Testis (tissue), 5 donors: ENCODE measurements at places on chromosomes 3 and 15. TPM values are rescaled to one million over a fixed set of nuclear protein-coding genes. Genes with fewer than 3 reads are reported as not detected.
A peak's percentile ranks its signal among the peaks of the same experiment; 100 is the strongest.

Gene C3orf85
- not detected for total RNA-seq

DNA sequence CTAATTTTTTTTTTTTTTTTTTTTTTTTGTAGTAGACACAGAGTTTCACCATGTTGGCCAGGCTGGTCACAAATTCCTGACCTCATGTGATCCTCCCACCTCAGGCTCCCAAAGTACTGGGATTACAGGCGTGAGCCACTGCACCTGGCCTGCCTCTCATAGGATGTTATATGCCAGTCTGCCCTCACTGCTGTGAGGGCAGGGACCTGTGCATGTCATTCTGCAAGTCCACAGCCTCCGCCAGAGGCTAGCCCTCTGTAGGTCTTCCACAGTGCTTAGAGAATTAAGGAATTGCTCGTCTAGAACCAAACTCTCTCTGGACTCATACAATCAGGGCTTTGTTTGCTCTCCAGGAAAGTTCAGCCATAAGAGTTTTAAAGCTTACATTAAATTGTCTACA is 163.9 kb upstream of the WNT5A start:
- DNase-seq = no peak
- H3K4me1 ChIP-seq = no peaks in the 10 kb centered on the region

DNA sequence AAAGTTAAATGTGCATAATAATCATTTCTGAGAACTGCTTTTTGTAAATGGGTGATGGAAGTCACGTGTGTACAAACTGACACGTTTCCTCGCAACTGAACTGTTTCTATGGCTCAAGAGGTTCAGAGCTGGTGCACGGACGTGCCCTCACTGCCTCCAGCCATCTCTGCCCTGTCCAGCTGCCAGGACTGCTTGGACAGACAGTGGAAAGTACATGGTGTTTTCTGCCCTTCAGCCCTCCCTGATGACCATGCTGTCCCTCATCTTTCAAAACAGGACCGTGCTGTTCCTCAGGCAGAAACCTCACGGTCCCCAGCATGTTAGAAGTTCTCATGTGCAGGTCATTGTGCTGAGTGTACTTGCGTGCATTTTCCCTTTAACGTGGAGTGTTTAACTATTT is 38.7 kb downstream of the GJD2 start:
- peaks cover 4% of the 10 kb centered on the region for H3K4me1 ChIP-seq
- DNase-seq = peak; percentile 27
- no peak overlapping the region for H3K4me3 ChIP-seq
- H3K27me3 ChIP-seq = no peaks in the 10 kb centered on the region
- no peak overlapping the region for H3K27ac ChIP-seq

- H3K27ac ChIP-seq = no peak overlapping the region
- DNase-seq = no peak
- H3K27me3 ChIP-seq = no peaks in the 10 kb centered on the region
- H3K4me1 ChIP-seq = no peaks in the 10 kb centered on the region
- H3K4me3 ChIP-seq = no peak overlapping the region
Measured at GRCh38 chr3:161203485-161204098, 17.5 kb upstream of the NMD3 start.

Gene GPR149
- 0.31 TPM for total RNA-seq

DNA sequence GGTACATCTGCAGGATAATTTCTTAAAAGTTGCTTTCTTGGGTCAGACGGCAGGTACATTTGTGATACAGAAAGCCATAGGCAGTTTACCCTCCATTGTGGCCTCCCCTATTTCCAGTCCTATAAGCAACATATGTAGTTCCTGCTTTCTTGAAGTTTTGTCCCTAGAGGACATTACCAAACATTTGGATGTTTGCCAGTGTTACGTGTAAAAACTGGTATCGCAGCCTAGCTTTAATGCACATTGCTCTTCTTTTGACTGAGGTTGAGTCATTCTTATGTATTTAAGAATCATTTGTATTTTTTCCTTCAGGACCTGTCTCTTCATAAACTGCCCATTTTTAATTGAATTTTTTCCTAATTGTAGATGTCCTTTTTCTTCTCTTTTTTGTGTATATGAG is 114.3 kb downstream of the DIPK2A start:
- H3K36me3 ChIP-seq = no peaks in the 10 kb centered on the region
- no peak overlapping the region for H3K4me3 ChIP-seq
- no peaks in the 10 kb centered on the region for H3K27me3 ChIP-seq
- no peaks in the 10 kb centered on the region for H3K4me1 ChIP-seq
- H3K27ac ChIP-seq = no peak overlapping the region

Gene MYO5C
- total RNA-seq = 47.6 TPM

Gene SIDT1
- total RNA-seq = 5.9 TPM

GRCh38 chr3:122985539-122985938 is 42.0 kb downstream of the SEMA5B start:
- H3K36me3 ChIP-seq = no peaks in the 10 kb centered on the region
- H3K27ac ChIP-seq = no peak overlapping the region
- H3K27me3 ChIP-seq = no peaks in the 10 kb centered on the region
- no peak overlapping the region for H3K4me3 ChIP-seq
- DNase-seq = no peak
- no peaks in the 10 kb centered on the region for H3K4me1 ChIP-seq

Gene FAM107A
- 17.8 TPM for total RNA-seq

DNA sequence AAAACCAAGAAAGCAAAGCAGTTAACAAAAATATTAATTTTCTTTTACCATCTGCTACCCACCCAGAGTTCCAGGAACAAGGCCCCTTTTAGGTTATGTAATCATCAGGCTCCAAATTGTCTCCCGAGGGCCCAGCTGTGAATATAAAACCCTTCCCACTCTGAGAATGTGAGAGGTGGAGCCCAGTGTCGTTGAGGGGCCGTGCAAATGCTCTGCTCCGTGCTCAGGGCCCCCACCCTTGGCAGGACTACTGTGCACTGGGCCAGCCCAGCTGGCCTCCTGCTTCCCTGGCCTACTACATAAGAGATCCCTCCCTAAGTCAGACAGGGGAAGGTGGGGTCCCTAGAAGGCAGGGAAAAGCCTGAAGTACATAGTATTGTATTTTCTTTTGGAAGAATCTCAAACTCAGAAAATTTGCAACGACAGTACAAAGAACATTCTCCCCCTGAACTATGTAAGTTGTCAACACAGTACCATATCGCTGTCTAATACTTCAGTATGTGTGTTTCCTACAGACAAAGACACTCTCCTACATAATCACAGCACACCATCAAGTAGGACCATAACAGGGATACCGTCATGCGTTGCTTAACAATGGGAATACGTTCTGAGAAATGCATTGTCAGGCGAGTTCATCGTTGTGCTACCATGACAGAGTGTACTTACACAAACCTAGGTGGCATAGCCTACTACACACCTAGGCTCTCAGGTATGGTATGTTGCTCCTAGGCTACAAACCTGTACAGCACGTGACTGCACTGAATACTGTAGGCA is 4.4 kb upstream of the CLEC3B start:
- no peak overlapping the region for H3K4me3 ChIP-seq
- H3K27ac ChIP-seq = no peak overlapping the region
- peak; percentile 71 for DNase-seq
- H3K27me3 ChIP-seq = no peaks in the 10 kb centered on the region
- H3K4me1 ChIP-seq = peaks cover 27% of the 10 kb centered on the region

GRCh38 chr3:106401666-106402490 is 533.1 kb upstream of the CBLB start:
- H3K36me3 ChIP-seq = no peaks in the 10 kb centered on the region
- no peaks in the 10 kb centered on the region for H3K4me1 ChIP-seq
- DNase-seq = no peak
- no peaks in the 10 kb centered on the region for H3K27me3 ChIP-seq
- no peak overlapping the region for H3K4me3 ChIP-seq
- H3K27ac ChIP-seq = no peak overlapping the region

Gene CFAP100
- 56.2 TPM for total RNA-seq

- DNase-seq = no peak
- no peaks in the 10 kb centered on the region for H3K4me1 ChIP-seq
- no peaks in the 10 kb centered on the region for H3K36me3 ChIP-seq
- H3K27me3 ChIP-seq = no peaks in the 10 kb centered on the region
Measured at GRCh38 chr3:18386274-18386890, 38.8 kb downstream of the SATB1 start.

Gene RLBP1
- total RNA-seq = 0.93 TPM

- H3K27me3 ChIP-seq = no peaks in the 10 kb centered on the region
- H3K36me3 ChIP-seq = no peaks in the 10 kb centered on the region
- DNase-seq = no peak
Measured at GRCh38 chr3:121985846-121986245, 36.2 kb downstream of the ILDR1 start.

- DNase-seq = no peak
- peaks cover under 1% of the 10 kb centered on the region for H3K4me1 ChIP-seq
- H3K36me3 ChIP-seq = no peaks in the 10 kb centered on the region
- H3K27me3 ChIP-seq = no peaks in the 10 kb centered on the region
Measured at GRCh38 chr3:188191460-188191859, 37.5 kb downstream of the LPP start.

DNA sequence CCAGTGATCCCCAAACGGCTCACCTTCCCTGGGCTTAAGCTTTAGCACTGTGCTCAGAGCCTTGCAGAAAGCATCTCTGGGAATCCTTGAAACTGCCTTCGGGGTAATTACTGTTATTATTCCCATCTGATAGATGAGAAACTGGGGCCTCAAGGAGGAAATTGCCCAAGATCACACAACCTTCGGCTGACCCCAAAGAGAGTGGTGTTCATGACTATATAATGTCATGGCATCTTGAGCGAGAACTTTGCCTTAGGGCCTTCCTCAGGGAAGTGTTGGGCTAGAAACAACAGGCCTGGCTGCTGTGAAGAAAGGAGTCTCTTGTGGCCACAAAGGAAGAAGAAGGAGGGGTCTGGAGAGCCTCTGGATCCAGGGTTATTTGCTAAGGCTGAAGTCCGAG is 388.7 kb upstream of the CFAP20DC start:
- no peak overlapping the region for H3K27ac ChIP-seq
- no peaks in the 10 kb centered on the region for H3K36me3 ChIP-seq
- H3K4me1 ChIP-seq = no peaks in the 10 kb centered on the region
- H3K27me3 ChIP-seq = no peaks in the 10 kb centered on the region

- no peaks in the 10 kb centered on the region for H3K27me3 ChIP-seq
- H3K36me3 ChIP-seq = no peaks in the 10 kb centered on the region
- DNase-seq = no peak
- no peak overlapping the region for H3K27ac ChIP-seq
Measured at GRCh38 chr15:69280783-69281182, 17.9 kb upstream of the PAQR5 start.

Gene BCHE
- total RNA-seq = 2.4 TPM

DNA sequence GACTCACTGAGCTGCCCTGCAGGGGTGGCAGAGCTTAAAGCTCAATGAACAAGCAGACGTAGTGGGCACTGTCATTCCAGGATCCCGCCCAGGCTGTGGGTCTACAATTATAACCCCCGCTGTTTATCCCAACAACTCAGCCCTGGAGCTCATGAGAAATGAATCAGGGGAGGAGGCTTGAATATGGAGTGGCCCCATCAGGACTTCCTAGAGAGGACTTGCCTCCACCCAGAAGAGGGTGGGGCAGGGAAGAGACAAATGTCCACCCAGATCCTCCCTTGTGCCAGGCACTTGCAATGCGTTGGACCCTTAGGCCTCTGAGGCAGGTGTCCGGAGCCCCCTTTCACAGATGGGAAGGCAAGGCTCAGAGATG is 33.0 kb downstream of the SLC6A20 start:
- no peak overlapping the region for H3K4me3 ChIP-seq
- no peak overlapping the region for H3K27ac ChIP-seq
- no peaks in the 10 kb centered on the region for H3K4me1 ChIP-seq
- DNase-seq = no peak
- H3K36me3 ChIP-seq = no peaks in the 10 kb centered on the region

DNA sequence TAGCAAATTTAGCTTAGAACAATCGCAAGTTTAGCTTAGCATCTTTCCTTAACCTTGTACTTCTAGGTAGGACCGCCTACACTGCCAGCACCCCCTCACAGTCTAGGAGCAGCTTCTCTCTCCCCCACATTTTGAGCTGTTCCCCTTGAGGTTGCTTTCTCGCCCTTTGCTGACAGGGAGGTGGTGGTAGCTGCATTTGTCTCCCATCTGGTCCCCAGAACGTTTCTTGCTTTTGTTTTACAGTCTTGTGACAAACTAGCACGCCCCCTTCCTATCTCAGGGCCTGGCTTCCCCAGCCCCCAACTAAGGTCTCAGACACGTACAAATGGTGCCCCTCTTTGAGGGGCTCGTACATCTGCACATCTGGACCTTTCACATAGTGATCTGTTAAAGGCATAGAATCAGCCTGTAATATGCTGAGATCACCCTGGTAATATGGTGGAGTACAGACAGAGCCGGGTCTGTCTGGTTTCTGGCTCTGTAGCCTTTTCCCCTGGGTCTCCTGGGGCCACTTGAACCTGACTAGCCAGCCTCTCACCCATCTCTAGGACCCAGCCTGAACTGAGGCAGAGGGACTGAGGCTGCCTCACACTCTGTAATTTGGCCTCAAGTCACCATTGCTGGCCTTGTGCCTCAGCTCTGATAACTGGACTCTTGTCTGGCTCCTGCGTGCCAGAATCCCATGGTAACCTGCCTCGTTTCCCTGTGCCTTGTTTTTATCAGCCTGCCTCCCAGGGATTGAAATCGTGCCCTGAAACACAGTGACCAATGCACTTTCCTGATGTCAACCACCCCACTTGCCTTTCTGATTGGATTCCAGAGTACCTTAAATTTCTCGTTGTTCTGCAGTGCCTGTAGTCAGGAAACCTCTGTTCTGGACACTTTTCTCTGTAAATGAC is 27.7 kb downstream of the CRTC3 start:
- H3K4me1 ChIP-seq = peaks cover 72% of the 10 kb centered on the region
- no peaks in the 10 kb centered on the region for H3K27me3 ChIP-seq
- peak overlapping the region; percentile 86 for H3K27ac ChIP-seq
- no peak overlapping the region for H3K4me3 ChIP-seq

DNA sequence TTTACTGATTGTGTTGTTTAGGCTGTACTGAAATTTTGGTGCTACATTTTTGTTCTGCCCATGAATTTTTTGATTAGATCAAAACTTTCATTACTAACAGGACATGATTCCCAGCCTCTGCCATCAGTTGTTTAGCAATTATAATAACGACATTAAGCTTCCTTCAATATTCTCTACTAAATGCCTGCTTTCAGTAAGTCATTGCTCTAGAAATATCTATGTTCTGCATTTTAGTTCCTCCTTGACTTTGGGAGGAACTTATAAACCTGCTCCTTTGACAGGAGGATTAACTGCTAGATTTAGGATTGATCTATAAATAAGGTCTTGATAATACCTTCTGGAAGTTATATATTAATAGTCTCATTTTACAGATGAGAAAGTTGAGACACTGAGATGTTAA is 269.1 kb downstream of the RAP2B start:
- no peak overlapping the region for H3K27ac ChIP-seq
- no peak for DNase-seq
- H3K4me1 ChIP-seq = no peaks in the 10 kb centered on the region
- H3K36me3 ChIP-seq = no peaks in the 10 kb centered on the region
- no peak overlapping the region for H3K4me3 ChIP-seq

Gene C2CD4A
- 0.39 TPM for total RNA-seq

Gene CHCHD4
- total RNA-seq = 13.3 TPM

Gene UTS2B
- 13.1 TPM for total RNA-seq
